ENCODE measurements at places on chromosomes 2 and 18. TPM values are rescaled to one million over a fixed set of nuclear protein-coding genes. Genes with fewer than 3 reads are reported as not detected.

The SPC25 gene
- total RNA-seq, result 9.5 TPM

The GAL3ST2 gene
- total RNA-seq, result not detected

The UGT1A6 gene
- total RNA-seq, result not detected

The POLE4 gene
- 14.2 TPM for total RNA-seq

The CCDC74B gene
- 34.7 TPM for total RNA-seq

The TTN gene
- total RNA-seq, result 10.0 TPM

The SERPINB4 gene
- total RNA-seq, result not detected

The HAAO gene
- 18.5 TPM for total RNA-seq

The SERPINB2 gene
- 0.55 TPM for total RNA-seq

The MYO7B gene
- total RNA-seq, result 0.21 TPM

The MAPRE3 gene
- total RNA-seq, result 5.5 TPM

The SEC11C gene
- 4.4 TPM for total RNA-seq

- no peak for DNase-seq
- no peaks in the 10 kb centered on the region for H3K36me3 ChIP-seq
- H3K27ac ChIP-seq, result no peak overlapping the region
- H3K4me3 ChIP-seq, result no peak overlapping the region
- H3K4me1 ChIP-seq, result no peaks in the 10 kb centered on the region
- H3K27me3 ChIP-seq, result no peaks in the 10 kb centered on the region
Measured at GRCh38 chr2:150135223-150135883, 352.1 kb downstream of the RND3 start.

- H3K4me1 ChIP-seq, result no peaks in the 10 kb centered on the region
- no peaks in the 10 kb centered on the region for H3K27me3 ChIP-seq
- no peaks in the 10 kb centered on the region for H3K36me3 ChIP-seq
- DNase-seq, result no peak
- H3K4me3 ChIP-seq, result no peak overlapping the region
Measured at GRCh38 chr18:70558371-70558770, 269.5 kb downstream of the SOCS6 start.

DNA sequence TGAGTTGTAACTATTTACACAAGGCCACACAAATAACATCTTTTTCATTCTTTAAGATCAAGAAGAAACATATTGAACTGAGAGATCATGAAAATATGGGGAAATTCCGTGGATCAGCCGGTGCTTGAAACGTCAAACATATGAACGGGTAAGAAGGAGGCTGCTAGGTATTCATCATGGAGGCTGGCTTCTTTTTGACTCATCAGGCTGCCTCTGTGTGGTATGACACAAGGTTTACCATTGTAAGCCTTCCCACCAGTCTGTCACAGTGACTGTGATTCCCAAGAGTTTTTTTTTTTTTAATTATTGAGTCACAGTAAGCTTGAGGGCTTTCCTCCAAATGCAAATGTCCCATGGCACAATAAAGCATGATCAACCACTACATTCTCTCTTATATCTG is 506.9 kb downstream of the BCL11A start:
- H3K4me3 ChIP-seq, result no peak overlapping the region
- no peak for DNase-seq
- no peaks in the 10 kb centered on the region for H3K4me1 ChIP-seq
- no peaks in the 10 kb centered on the region for H3K36me3 ChIP-seq
- no peak overlapping the region for H3K27ac ChIP-seq

DNA sequence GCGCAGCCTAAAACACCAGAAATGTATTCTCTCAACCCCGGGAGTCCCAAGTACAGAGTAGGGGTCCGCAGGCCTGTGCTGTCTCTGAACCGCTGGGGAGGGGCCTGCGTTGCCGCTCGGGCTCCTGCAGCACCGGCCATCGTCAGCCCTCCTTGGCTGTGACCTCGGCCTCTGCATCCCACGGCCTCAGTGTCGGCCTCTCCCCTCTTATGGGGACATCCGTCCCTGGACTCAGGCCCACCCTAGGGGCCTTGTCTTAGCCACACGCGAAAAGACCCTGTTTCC is 50.5 kb downstream of the KCNG2 start:
- H3K4me1 ChIP-seq, result no peaks in the 10 kb centered on the region
- H3K27me3 ChIP-seq, result no peaks in the 10 kb centered on the region
- no peak overlapping the region for H3K4me3 ChIP-seq
- DNase-seq, result no peak

DNA sequence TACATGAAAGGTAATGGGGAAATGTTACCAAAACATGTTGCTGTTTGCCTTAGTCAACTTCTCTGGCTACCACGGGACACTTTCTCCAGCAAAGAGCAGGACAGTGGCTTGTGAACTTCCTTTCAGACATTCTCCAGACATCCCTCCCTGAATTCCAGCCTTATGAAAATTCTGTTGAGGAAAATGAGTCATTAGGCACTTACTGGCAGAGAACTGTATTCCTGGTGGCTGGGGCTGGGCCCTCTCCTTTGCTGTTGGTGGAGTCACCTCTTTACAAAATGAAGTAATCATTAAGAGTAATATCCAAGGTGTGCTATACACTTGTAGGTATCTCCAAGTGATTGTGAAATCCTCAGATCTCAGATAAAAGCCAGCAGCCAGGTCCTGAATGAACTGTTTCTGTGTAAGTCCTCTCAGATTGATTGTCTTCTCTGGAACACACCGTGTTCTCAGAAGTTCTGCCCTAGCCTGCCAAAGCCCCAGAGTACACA is 1.3 kb upstream of the FAP start:
- H3K27me3 ChIP-seq, result no peaks in the 10 kb centered on the region
- H3K4me3 ChIP-seq, result no peak overlapping the region
- DNase-seq, result peak; percentile 68
- H3K27ac ChIP-seq, result peak overlapping the region; percentile 77

DNA sequence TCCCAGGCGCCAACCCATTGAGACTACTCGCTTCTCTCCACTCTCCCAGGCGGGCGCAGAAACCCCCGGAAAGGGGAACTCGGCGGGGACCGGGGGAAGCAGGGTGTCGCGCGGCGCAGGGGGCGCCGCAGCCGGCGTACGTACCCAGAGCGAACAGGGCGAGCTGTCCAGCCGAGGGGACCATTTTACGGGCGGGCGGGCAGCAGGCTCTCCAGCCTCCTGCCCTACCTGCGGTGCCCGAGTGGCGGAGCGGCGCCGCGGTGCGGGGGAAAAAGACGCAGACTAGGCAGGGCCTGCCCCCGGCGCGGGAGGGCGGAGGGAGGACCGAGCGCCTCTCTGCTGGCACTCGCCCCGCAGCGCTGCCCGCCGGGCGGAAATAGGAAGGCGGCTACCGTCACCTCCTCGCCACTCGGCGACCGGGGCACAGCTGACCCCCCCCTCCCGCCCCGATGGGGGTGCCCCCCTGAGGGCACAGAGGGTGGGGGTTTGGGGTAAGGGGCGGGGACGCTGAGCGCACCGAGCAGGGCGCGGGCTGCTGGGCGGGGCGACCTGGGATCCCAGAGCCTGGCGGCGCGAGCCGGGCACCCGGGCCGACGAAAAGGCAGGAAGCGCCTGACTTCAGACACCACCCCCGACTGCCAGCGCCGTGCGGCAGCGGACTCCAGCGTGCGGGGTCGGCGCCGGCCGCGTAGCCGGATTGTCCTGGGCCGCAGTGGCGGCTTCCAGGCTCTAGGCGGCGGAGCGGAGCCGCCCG is at the start of gene TGFA:
TSS of gene TGFA (minus strand) at position 243 of the 754 bp plus-strand sequence. CDS start at position 184, 59 bp downstream.
- peak within 1 kb of the TSS; percentile 39 for H3K4me3 ChIP-seq
- peak; percentile 28 for DNase-seq
- H3K27ac ChIP-seq, result no peak within 1 kb of the TSS
- no peaks in the 10 kb centered on the region for H3K27me3 ChIP-seq
- no peaks in the 10 kb centered on the region for H3K36me3 ChIP-seq

DNA sequence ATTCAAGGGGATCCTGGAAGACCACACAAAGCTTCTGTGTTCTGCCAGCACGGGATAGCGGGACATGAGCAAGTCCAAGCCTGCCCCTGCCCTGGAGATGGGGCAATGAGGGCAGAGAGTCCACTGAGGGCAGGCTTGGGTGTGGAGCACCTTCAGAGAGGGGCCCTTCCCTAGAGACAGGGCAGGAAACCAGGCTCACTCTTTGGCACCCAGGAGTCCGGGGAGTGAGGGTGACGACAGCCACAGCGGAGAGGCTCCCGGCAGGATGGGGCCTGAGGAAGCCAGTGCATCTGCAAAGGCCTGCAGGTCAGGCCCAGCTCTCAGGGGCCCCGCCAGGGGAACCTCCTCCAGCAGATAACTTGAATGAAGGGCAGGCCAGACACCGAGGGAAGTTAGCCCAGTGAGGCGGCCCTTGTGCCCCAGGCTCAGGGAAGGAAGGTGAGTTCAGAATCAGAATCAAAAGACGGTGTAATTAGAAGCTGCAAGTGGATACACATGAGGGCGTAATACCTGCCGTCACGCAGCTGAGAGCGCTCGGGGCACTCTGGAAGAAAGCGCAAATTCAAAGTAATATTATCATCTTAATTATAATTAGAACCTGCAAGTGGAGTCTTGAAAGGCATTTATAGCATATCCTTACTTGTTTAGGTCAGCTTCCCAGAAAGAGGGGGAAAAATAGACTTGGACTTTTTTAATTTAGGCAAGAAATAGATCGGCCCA is 142.6 kb upstream of the LGALSL start:
- no peaks in the 10 kb centered on the region for H3K4me1 ChIP-seq
- DNase-seq, result no peak
- H3K36me3 ChIP-seq, result no peaks in the 10 kb centered on the region
- H3K27ac ChIP-seq, result peak overlapping the region; percentile 64
- no peaks in the 10 kb centered on the region for H3K27me3 ChIP-seq

- no peak overlapping the region for H3K4me3 ChIP-seq
- no peak overlapping the region for H3K27ac ChIP-seq
- no peak for DNase-seq
- no peaks in the 10 kb centered on the region for H3K4me1 ChIP-seq
Measured at GRCh38 chr2:226489775-226490541, 309.7 kb downstream of the IRS1 start.

- no peak overlapping the region for H3K4me3 ChIP-seq
- peak overlapping the region; percentile 99 for H3K27ac ChIP-seq
- H3K27me3 ChIP-seq, result no peaks in the 10 kb centered on the region
- no peaks in the 10 kb centered on the region for H3K4me1 ChIP-seq
- no peak for DNase-seq
Measured at GRCh38 chr2:237306787-237307170, 107.2 kb downstream of the COL6A3 start.

GRCh38 chr2:207341112-207341750 is 175.5 kb upstream of the KLF7 start:
- no peak overlapping the region for H3K4me3 ChIP-seq

GRCh38 chr18:49359732-49360444 is 100.6 kb downstream of the DYM start:
- no peak for DNase-seq
- no peaks in the 10 kb centered on the region for H3K27me3 ChIP-seq
- no peaks in the 10 kb centered on the region for H3K36me3 ChIP-seq
- H3K4me1 ChIP-seq, result no peaks in the 10 kb centered on the region
- no peak overlapping the region for H3K4me3 ChIP-seq
- no peak overlapping the region for H3K27ac ChIP-seq

- H3K36me3 ChIP-seq, result no peaks in the 10 kb centered on the region
- H3K27me3 ChIP-seq, result no peaks in the 10 kb centered on the region
- H3K27ac ChIP-seq, result peak overlapping the region; percentile 64
Measured at GRCh38 chr2:197097578-197098366, 171.3 kb upstream of the PGAP1 start.

GRCh38 chr2:180359522-180360282 is 352.6 kb upstream of the CWC22 start:
- no peak overlapping the region for H3K27ac ChIP-seq
- no peaks in the 10 kb centered on the region for H3K36me3 ChIP-seq
- no peaks in the 10 kb centered on the region for H3K27me3 ChIP-seq
- no peak overlapping the region for H3K4me3 ChIP-seq
- DNase-seq, result no peak

- no peaks in the 10 kb centered on the region for H3K27me3 ChIP-seq
- H3K36me3 ChIP-seq, result no peaks in the 10 kb centered on the region
- no peak overlapping the region for H3K27ac ChIP-seq
Measured at GRCh38 chr2:113233593-113234550, 44.8 kb downstream of the PAX8 start.

DNA sequence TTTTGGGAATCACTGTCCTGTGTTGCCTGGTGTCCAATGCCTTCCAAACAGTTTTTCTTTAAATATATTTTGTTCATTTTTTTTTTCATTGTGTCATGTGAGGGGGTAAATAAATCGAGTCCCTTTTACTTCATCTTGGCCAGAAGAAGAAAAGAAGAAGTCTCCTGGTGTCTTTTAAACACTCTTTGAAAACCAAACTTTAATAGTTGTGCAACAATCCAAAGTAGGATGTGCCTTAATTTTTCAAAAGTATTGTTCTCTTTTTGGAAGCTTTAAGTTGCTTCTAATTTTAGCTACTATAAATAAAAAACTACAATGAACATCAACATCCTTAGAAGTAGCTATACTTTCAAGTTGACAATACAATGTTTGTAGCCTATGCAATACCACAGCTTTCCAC is 154.9 kb downstream of the ATAD2B start:
- H3K27me3 ChIP-seq, result no peaks in the 10 kb centered on the region
- no peak overlapping the region for H3K27ac ChIP-seq
- H3K4me3 ChIP-seq, result no peak overlapping the region
- H3K4me1 ChIP-seq, result no peaks in the 10 kb centered on the region
- no peak for DNase-seq

GRCh38 chr2:239343946-239344856 is 56.6 kb downstream of the HDAC4 start:
- H3K4me3 ChIP-seq, result no peak overlapping the region
- no peak overlapping the region for H3K27ac ChIP-seq
- no peaks in the 10 kb centered on the region for H3K36me3 ChIP-seq
- H3K4me1 ChIP-seq, result peaks cover 9% of the 10 kb centered on the region
- no peak for DNase-seq

DNA sequence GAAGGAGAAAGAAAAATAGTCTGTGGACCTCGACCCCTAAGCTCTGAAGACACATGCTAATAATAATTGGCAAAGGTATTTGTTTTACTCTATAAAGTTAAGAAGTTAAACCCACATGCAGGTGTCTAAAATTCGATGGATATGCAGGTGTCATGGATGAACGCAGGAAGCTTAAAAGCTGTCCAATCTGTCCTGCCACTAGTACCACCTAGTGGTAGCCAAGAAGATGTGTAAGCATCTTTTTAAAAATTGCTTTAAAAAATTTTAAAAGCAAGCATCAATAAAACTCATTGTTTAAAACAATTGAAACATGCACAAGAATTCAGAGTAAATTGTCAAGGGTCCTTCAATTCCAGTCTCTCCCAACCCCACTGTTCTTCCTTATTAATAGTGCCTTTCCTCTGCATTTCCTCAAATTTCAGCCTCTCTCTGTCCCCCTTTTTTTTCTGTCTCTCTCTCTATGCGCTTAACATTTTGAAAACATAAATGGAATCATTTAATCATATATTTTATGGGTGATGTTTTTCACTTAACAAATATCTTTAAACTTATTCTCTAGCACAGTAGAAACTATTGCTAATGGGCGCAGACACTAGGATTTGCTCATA is 30.6 kb upstream of the PPP3R1 start:
- H3K4me1 ChIP-seq, result peaks cover 11% of the 10 kb centered on the region
- H3K27ac ChIP-seq, result no peak overlapping the region
- H3K4me3 ChIP-seq, result no peak overlapping the region
- DNase-seq, result no peak

GRCh38 chr2:234847364-234847635 is 104.5 kb upstream of the SH3BP4 start:
- H3K27ac ChIP-seq, result no peak overlapping the region
- no peaks in the 10 kb centered on the region for H3K4me1 ChIP-seq
- no peak overlapping the region for H3K4me3 ChIP-seq
- no peak for DNase-seq

GRCh38 chr2:164595031-164595430 is 26.3 kb downstream of the GRB14 start:
- H3K4me3 ChIP-seq, result no peak overlapping the region
- no peaks in the 10 kb centered on the region for H3K36me3 ChIP-seq
- no peak overlapping the region for H3K27ac ChIP-seq
- no peak for DNase-seq
- no peaks in the 10 kb centered on the region for H3K27me3 ChIP-seq

- H3K4me1 ChIP-seq, result no peaks in the 10 kb centered on the region
- no peaks in the 10 kb centered on the region for H3K36me3 ChIP-seq
- H3K27me3 ChIP-seq, result no peaks in the 10 kb centered on the region
- no peak for DNase-seq
Measured at GRCh38 chr2:240200230-240201051, 60.0 kb upstream of the OTOS start.

Data from uterus (tissue), 4 donors.